ENCODE measurements at places on chromosomes 4 and X. TPM values are rescaled to one million over a fixed set of nuclear protein-coding genes. Genes with fewer than 3 reads are reported as not detected.

MTTP gene
- 0.96 TPM for total RNA-seq

VSIG1 gene
- not detected for total RNA-seq

DNA sequence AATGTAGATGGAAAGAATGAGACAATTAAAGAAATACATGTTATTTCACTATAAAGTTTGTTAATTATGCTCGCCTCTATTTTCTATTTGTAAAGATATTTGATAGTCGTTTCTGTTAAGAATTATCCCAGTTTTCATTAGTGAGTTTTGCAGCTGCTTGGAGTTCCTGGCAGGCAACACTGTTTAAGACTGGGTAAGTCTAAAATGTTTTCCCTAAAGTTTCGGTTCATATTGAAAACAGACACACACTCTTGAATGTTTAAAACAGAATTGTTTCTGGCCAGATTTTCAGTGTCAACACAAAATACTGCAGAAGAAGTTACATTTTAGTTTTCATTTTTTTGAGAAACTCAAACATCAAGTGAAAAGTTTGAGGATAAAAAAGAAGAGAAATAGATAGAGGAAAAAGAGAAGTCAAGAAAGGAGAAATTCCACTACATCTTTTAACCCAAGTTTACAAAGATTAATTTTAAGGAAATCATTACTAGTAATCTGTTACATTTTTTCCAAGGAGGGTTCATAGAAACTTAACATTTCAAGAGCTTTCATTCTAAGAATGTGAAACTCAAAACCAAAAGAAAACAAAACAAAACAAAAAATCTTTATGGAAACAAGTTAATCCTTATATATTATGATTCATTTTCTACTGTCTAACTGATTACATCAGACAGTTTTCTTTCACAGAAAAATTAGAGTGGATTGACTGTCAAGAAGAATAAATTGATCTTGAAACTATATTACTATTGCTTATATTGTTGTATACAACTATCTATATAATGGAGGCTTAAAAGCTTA is 305.5 kb downstream of the FAT4 start:
- DNase-seq = no peak

ARHGAP4 gene
- 13.4 TPM for total RNA-seq

MAGED1 gene
- total RNA-seq = 108 TPM

GRCh38 chrX:111322231-111322855 is 52.1 kb upstream of the CAPN6 start:
- DNase-seq = no peak

GRCh38 chr4:163251204-163251603 is 81.2 kb downstream of the NPY1R start:
- no peak for DNase-seq

GRCh38 chrX:142036116-142036515 is 132.4 kb downstream of the MAGEC1 start:
- DNase-seq = no peak

GRCh38 chrX:51737091-51737490 is 6.2 kb upstream of the GSPT2 start:
- DNase-seq = no peak

DNA sequence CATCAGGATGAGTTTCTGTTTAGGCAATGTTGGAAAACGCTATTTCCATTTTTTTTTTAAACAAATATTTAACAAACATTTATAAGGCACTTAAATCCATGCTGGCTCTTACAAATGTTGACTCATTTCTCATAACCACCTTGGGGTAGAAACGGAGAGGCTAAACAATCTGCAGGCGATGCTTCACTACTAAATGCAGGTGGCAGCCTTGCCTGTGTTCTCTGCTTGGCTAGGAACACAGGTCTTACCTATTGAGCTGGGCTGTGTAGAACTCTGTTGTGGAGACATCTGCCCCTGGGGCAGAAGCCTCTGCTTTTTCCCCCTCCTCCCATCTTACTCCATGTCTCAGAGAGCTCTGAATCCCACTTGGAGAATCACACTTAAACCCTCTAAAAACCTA is 1.4 kb upstream of the CXCL1 start:
- no peak for DNase-seq

TMEM255A gene
- total RNA-seq = 0.48 TPM

SYTL5 gene
- total RNA-seq = not detected

SLC9A6 gene
- 19.2 TPM for total RNA-seq

GRCh38 chr4:151417164-151417571 is 8.2 kb downstream of the FHIP1A start:
- no peak for DNase-seq

- DNase-seq = no peak
These were observed 373.5 kb upstream of the TACR3 start for GRCh38 chr4:104093247-104093646.

DNA sequence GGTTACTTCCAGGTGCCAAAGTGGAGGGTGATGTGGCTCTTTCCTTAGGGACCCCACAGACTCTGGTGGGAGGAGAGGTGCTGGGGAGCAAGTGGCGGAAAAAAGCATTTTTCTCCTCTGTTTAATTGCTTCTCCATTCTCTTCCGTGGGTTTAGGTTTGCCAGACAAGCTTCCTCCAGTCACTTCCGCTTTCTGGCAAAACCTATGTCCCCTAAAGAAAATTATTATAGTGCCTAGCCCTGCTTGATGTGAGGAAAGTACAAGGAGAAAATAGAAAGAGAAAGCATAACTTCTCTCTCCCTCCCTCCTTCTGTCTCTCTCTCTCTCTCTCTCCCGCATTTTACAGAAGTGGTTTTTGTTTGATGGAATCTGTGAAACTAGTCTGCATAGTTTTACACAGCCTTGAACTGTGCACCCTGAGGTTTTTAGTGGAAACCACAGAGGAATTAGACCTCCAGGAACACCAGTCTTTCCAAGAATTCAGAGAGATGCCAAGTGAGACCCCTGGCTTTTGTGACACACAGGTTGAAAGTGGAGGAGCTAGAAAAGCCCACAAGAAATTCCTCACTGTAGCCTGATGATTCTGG is 231.1 kb upstream of the ANXA3 start:
- no peak for DNase-seq

DNA sequence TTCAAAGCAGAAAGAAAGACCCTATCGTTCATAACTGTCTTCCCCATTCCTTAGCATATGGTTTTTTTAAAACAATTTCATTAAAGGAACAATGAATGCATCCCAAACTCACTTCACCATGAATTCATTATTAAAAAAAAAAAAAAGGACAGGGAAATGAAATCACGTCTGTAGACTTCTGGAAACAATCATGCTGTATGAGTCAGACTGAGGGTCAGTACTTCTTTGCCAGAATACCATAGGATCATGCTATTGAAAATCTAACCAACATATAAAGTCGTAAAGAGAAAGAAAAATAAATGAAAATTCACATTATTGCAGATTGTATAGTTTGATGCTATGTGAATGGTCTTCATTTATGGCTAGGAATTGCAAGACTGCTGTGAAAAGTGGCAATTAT is 144.4 kb downstream of the PCDH18 start:
- DNase-seq = no peak

DNA sequence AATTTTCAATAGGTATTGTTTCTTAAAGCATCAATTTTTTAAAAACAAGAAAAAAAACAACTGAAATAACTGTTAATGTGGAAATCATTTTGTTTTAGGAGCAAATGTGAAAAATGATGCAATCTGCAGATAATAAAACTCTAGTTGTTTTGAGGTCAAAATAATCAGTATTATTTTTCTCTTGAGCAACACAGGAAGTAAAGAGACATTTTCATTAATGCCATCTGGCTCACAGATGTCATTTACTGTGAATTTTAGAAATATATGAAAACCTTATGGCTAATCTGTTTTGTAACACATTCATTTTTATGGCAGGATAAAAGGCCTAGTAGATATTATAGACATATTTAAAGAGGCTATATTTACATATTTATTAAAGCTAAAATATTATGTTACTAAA is 141.6 kb downstream of the PCDH18 start:
- no peak for DNase-seq

- DNase-seq = no peak
These were observed 627.1 kb upstream of the AADAT start for GRCh38 chr4:170716868-170717267.

GRCh38 chr4:145315811-145316225 is 135.4 kb upstream of the OTUD4 start:
- no peak for DNase-seq

CFP gene
- total RNA-seq = 6.1 TPM

DNA sequence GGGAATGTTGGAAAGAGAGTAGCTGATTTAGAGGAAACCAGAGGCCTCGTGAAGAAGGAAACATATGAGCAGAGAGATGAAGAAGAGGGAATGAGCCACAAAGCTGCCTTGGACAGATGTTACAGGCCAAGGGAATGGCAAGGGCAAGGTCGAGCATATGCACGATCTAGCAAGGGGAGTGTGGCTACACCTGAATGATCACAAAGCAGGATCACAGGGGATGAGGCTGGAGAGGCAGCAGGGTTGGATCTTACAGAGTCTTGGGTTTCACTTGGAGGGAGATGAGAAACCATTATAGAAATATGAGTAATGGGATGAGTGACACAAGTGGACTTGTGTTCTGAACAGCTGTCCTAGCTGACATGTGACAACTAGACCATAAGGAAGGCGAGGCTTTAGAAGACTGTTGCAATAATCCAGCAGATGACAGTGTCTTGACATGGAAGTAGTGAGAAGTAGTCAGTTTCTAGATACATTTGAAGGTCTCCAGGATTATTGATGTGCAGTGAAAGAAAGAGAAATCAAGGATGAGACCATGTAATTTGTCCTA is 58.7 kb downstream of the RASGEF1B start:
- no peak for DNase-seq

DNA sequence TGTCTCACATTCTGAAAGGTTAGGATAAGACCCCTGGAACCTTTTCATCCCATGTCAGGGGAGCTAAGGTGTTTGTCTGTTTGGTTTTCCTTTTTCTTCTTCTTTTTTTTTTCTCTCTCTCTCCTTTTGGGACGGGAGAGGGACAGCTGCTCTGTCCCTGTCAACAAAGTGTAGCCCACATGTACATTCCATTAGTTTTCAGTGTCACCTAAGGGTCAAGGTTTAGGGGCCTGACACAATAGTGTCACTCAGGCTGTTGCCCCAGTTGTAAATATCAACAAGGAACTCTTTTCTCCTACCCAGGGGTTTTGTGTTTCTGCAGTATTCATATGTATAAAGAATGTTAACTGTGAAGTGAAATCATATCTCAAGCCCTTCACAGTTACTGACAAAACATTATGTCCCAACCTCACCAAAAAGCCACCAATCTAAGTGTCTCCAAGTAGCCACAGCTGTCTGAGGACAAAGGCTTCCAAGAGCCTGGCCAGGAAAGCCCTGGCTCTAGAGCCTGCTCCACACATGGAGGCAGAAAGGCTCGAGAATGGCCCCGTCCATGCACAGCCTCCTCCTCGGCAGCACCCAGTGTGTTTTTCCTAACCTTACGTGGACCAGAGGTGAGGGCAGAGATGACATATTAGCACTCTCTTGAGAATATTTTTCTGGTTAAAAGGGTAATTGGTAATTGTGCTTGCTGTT is 9.4 kb downstream of the IRF2 start:
- DNase-seq = no peak

DNA sequence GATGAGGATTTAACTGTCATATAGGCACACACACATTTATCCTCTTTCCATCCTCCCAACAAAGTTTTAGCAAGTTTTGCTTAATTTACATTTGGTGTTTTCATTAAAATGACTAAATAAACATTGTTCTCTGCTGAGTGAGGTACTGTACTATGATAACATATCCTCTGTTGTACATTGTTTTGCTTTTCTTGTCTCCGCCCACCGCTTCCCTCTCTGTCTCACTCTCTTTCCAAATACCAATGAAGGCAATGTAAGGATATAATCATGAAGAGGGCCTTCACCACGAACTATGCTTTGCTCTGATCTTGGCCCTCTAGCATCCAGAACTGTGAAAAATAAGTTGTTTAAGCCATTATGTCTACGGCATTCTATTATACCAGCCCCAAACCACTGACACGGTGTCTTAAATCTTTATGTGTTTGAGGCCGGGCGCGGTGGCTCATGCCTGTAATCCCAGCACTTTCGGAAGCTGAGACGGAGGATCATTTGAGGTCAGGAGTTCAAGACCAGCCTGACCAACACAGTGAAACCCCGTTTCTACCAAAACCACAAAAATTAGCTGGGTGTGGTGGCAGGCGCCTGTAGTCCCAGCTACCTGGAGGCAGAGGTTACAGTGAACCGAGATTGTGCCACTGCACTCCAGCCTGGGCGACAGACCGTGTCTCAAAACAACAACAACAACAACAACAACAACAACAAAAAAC is 65.3 kb downstream of the HPRT1 start:
- DNase-seq = no peak

DNA sequence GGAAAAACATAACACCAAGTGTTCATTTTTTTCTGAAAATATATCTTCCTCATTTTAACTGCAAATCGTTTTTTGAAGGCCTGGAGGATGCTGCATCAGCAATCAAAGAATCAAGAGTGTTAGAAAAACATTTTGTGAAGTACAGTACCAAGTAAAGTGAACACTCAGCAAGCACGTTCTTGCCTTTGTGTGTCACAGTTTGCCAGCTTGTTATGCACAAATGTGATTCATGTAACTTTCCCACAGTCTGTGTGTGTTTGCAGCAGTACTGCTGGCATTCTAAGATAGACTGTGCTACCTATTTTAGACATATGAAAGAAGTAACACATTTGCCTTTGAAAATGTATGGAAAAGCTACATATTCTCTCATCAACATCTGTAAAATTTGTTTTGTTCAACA is 1617.7 kb downstream of the RPA4 start:
- DNase-seq = no peak

SPANXA2 gene
- not detected for total RNA-seq

GRCh38 chr4:151968643-151969042 is 207.8 kb upstream of the GATB start:
- no peak for DNase-seq

DNA sequence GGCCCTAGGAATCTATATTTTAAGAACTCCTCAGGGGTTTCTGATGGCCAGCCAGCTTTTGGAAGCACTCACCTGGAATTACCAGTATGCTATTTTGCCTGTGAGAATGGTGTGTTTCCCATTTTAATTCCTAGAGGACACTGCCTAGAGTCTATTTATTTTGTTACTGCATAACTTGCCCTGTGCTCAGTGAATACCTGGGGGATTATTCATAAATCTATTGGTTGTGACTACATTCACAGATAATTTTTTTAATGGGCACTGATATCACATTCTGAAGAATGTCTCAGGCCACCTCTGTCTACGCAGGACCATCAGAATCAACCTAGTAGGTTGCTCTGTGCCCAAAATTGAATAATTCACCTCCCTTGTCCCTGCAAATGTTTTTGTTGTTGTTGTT is 6.7 kb downstream of the ARL13A start:
- DNase-seq = no peak

MXRA5 gene
- total RNA-seq = 3.1 TPM

DNA sequence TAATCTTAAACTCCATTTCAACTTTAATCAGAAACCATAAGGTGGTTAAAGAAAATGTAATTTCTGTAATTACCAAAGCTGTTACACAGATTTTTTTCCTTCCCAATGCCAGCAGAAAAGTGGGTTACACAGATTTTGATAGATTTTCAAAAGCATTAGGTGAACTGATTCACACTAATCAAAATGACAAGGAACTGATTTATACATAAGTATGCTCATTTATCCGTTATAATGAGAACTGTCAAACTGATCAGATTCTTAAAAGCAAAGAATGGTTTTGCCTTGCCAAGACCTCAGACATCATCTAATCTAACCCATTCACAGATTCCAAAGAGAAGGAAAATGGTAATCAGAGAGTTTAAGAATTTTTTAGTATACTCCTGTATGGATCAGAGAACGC is 5.2 kb downstream of the UGDH start:
- no peak for DNase-seq

All from right cardiac atrium (tissue), 5 donors.